IPS DF 19.7 (cell line): ENCODE measurements at places on chromosomes 1 and 21.

- no peak for DNase-seq
Observed at GRCh38 chr1:234477386-234478151, 1.4 kb downstream of the TARBP1 start.

DNA sequence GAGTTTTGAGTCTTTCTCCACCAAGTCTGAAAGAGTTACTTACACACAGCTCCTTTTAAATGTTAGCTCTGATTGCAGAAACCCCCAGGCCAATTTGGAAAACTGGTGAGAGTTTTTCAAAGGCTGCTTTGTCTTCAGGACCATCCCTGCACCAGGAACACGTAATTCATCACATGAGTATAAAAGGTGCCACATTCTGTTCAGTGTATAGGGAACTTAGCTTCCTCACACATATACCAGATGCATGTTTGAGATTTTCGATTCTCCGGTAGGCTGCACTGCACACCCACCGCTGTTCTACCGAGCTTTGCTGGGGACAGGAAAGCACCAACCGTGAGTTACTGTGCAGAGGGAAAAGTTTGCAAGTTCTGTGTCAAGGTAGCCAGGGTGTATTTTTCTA lies 28.3 kb upstream of the KCNK2 start:
- no peak for DNase-seq

GRCh38 chr1:207868251-207868773 lies 42.6 kb downstream of the CD34 start:
- DNase-seq: no peak

DNA sequence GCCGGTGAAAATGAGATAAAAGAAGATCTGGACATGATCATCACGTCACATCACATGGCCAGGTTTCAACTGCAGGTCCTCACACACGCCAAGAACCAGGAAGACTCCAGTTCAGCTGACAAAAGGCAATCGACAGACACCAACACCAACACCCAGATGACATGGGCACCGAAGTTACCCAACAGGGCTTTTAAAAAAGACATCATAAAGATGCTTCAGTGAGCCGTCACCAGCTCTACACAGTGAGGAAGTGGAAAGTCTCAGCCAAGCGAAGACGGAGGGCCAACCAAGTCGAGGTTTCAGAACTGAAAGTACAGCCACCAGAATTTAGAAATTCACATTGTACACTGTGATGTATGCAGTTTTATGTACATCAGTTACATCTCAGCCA lies 154.3 kb upstream of the COL6A1 start:
- no peak for DNase-seq

- DNase-seq: no peak
Observed at GRCh38 chr1:234597894-234598293, 12.1 kb downstream of the IRF2BP2 start.

DNA sequence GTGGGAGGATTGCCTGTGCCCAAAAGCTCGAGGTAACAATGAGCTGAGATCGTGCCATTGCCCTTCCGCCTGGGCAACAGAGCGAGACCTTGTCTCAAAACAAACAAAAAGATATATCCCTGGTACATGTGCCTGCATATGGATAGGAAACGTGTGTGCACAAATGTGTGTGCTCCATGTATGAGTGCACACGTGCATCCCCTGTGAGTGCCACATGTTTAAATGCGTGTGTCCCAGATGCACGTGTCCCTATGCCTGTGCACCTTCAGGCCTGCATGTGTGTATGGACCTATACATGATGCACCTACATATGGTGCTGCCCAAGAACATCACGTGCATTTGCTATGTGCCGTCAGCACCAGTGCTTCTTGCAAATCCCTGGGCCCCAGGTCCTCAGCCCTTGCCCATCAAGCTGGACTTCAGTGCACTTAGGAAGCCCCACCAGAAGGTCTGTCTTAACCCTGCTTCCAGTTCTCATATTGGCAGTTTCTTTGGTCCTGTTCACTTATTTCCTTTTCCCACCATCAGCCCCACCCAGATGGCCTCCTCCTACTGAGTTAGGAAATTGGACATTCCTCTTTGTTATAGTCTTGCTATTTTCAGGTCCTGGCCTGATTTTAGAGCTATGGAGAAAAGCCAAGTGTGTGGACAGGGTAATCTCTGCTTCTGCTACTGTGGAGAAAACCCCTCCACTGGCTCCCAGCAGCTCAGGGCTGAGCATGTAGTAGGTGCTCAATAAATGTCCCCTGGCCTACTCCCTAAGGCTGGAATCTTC lies 15.4 kb downstream of the TIE1 start:
- no peak for DNase-seq

- DNase-seq: no peak
Observed at GRCh38 chr1:47280142-47280541, 33.8 kb downstream of the STIL start.

DNA sequence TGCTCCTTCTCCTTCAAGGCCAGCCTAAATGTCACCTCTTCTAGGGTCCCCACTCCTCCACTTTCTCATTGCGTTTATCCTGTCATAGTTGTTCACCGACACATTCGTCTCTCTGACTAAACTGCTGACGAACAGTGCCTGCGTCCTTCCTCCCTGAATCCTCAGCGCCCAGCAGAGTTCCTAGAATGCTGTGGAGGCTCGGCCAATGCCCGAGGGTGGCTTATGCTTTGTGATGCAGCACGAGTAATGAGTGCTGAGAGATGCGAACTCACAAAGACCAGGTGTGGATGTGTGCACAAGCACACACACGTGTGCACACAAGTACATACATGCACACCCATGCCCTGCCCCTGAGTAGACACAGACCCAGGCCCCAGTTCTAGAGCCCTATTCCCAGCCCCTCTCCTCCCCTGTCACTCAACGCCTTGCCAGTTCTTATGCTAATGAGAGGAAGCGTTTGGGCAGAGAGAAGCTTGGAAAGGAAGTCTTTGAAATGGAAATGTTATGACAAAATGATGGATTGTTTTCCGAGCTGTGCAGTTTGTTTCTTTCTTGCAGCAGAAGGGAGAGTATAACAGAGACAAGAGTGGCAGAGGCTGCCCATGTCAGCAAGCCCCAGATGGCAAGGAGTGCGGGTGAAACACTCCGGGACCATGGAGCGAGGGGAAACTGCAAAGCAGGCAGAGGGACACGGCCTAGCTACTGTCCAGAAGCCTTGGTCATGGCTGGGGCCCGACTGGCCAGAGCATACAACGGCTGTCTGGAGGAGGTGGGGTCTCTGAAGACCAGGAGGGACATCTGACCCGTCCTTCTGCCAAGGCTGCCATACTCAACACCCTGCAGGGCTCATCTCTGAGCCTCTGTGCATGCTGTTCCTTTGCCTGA lies 24.2 kb downstream of the KCNA10 start:
- no peak for DNase-seq

GRCh38 chr1:92447033-92447681 lies 39.6 kb downstream of the GFI1 start:
- DNase-seq: no peak

DNA sequence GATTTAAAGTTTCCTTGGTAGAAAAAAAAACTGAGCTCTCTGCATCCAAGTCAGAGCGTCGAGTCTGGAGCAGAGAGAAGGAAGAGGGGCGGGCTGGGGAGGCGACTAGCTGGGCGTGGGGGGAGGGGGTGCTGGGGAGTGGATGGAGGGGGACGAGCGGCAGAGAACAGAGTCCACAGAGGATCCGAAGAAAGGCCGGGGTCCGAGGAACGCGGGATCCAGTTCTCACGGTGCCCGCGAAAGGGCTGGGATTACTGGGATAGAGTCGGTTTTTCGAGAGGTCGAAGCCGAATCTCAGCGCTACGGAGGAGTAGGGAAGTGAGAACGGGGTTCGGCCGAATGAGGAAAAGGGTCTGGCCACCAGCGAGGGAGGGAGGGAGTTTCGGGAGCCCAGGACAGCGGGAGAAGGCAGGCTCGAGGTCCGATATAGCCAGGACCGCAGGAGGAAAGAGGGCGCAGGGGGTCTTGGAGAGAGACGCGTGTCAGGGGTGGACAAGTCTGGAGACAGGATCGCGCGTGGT lies 665 bp downstream of the DAB1 start:
- no peak for DNase-seq

DNA sequence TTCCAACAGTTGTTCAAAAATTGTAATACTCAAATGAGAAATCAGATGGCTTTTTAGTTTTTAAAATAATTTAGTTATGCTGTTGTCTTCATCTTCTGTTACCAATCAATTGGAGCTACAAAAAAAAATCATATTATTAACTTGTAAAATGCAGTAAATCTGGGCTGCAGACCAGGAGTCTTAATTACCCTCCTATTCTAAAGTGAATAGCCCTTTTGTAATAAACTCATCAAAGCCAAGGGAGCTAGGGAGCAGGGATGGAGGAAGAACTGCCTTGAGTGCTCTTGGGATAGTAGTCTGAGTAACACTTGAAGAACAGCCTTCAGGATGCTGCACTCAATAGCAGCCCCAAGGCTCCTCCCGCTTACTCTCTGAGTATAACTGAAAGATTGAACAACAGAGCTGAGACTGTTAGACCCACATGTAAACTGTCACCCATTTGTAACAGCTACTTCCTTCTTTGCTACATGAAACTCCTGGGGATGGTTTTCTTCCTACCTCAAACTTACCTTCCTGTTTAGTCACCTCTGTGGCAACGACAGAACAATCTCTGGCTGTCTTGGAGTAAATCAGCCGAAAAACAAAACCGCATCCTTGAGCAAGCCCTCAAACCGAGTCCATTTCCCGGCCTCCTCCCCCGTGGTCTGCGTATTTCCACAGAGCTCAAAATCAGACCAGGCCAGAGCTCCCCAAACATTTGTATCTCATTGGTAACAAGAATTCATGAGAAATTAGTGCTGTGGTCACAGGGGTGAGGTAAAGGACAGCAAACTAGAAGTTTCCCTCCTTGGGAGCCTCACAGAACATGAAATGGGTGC lies 55.9 kb downstream of the CD58 start:
- DNase-seq: no peak
